ENCODE measurements at places on chromosomes 3 and 15.

GRCh38 chr3:34357461-34357860, 559.0 kb downstream of the PDCD6IP start:
- DNase-seq, result no peak

GRCh38 chr3:71061037-71061436, 522.5 kb downstream of the FOXP1 start:
- no peak for DNase-seq

DNA sequence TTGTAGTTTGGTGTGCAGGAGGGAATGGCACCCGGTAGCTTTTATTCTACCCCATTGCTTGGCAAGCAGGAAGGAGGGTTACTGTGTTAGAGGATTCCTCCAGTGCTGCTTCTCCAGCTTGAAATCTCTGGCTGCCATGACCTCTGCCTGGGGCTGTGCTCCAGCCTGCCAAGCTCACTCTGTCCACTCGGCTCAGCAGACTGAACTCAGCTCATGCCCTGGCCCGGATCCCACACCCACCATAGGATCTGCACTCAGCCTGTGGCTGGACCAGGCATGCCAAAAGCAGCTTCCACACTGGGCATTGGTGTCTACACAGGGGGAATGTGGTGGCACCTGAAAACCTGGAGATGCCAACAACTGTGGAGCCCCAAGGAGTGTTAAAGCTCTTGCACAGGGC, 26.3 kb downstream of the CLDN16 start:
- DNase-seq, result no peak

DNA sequence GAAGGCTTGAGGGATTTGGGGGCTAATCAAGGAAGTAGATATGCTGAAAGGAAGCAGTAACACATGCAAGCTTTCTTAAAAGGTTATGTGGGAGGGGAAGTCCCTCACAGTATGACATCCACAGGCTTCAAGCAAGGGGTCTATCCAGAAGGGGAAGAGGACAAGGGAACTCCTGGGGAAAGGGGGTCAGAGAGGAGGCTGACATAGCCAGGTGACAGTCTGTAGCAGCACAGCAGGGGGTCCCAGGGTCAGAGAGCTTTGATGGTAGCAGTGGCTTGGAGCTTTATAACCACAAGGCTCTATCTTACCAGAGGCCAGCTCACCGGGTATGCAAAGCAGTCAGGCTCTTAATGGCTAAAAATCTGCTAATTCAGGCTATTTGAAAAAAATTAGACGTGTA, 150.6 kb upstream of the NSMCE3 start:
- no peak for DNase-seq

DNA sequence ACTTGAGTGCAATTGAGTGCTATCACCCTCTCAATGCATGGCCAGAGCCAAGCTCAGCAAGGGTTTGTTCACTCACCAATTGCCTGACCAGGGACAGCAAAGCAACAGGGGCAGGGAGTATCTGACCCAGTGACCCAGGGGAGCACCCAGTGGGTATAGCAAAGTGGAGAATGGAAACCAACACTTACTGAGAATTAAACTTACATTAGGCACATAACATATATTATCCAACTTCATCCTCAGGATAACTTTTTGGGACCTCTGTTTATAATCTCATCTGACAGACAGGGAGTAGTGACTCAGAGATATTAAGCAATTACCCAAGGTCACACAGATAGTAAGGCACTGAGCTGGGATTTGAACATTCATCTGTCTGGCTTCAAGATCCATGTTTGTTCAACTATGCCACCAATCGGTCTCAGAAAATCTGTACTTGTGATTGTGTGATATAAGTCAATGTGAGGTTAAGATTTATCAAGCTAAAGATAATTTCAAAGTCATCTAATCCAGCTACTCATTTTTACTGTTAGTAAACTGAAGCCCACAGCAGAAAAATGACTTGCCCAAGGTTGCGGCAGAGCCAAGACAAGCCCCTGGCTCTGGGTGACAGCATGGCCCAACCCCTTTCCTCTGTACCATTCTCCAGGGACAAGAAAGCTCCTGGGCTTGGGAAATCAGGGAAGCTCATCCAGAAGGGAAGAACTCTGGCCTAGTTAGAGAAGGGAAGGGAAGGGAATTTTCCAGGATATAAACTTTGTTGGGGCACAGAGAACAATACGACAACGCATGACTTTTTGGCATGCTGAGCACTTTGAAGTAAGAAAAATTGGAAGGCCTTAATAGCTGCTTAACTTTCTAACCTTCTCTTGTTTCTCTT, 138.0 kb upstream of the SMAD3 start:
- DNase-seq, result no peak

GRCh38 chr3:187130346-187131066, 8.8 kb downstream of the RPL39L start:
- no peak for DNase-seq

- DNase-seq, result no peak
Measured at GRCh38 chr3:167967257-167968036, 128.3 kb downstream of the GOLIM4 start.

- DNase-seq, result no peak
Measured at GRCh38 chr15:65068403-65068788, 605 bp upstream of the RASL12 start.

- DNase-seq, result no peak
Measured at GRCh38 chr15:92151741-92152140, 241.9 kb upstream of the ST8SIA2 start.

- DNase-seq, result no peak
Measured at GRCh38 chr3:82030916-82031315, 269.5 kb upstream of the GBE1 start.

- DNase-seq, result no peak
Measured at GRCh38 chr3:155519078-155519477, 225.6 kb upstream of the STRIT1 start.

DNA sequence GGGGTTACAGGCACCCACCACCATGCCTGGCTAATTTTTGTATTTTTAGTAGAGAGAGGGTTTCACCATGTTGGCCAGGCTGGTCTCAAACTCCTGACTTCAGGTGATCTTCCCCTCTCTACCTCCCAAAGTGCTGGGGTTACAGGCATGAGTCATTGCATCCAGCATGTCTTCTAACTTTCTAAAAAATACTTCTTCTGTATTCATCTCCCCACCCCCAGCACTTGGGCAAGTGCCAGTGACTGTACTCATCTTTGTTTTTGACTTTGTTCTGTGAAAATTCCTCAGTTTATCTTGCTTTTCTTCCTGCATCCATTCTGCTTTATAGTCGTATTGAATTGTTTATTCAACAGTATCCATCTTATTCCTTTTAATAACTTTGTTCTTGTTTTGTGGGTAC, 47.6 kb downstream of the ARIH1 start:
- no peak for DNase-seq

DNA sequence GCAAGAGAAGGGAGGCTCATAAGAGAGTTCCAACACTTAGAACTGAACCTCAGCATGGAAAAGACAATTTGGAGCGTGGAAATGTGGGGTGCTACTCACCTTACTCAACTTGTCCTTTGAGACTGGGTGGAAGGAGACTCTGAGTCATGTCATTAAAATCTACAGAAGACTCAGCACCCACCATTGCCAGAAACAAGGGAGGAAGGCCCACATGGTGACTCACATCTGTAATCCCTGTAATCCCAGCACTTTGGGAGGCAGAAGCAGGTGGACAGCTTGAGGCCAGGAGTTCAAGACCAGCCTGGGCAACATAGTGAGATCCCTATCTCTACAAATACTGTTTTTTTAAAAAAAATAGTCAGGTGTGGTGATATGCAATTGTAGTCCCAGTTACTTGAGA, 161.9 kb upstream of the UBE3A start:
- DNase-seq, result no peak

- no peak for DNase-seq
Measured at GRCh38 chr3:23303601-23304217, 100.6 kb downstream of the UBE2E2 start.

DNA sequence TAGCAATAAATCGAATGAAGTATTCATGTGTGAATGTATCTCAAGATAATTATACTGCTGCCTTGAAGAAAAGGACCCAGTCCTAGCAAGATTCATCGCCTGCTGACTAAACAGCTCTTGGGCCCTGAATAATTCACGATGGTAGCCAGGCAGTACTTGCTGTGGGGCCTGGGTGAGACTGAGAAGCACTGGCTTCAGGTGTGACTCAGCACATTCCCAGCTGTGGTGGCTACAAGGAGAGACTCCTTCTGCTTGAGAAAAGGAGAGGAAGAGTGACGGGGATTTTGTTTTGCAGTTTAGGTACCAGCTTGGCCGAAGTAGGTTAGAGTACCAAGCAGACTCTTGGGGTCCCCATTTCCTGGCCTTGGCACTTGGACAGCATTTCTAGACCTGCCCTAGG, 47.6 kb upstream of the CD200R1L start:
- DNase-seq, result no peak

DNA sequence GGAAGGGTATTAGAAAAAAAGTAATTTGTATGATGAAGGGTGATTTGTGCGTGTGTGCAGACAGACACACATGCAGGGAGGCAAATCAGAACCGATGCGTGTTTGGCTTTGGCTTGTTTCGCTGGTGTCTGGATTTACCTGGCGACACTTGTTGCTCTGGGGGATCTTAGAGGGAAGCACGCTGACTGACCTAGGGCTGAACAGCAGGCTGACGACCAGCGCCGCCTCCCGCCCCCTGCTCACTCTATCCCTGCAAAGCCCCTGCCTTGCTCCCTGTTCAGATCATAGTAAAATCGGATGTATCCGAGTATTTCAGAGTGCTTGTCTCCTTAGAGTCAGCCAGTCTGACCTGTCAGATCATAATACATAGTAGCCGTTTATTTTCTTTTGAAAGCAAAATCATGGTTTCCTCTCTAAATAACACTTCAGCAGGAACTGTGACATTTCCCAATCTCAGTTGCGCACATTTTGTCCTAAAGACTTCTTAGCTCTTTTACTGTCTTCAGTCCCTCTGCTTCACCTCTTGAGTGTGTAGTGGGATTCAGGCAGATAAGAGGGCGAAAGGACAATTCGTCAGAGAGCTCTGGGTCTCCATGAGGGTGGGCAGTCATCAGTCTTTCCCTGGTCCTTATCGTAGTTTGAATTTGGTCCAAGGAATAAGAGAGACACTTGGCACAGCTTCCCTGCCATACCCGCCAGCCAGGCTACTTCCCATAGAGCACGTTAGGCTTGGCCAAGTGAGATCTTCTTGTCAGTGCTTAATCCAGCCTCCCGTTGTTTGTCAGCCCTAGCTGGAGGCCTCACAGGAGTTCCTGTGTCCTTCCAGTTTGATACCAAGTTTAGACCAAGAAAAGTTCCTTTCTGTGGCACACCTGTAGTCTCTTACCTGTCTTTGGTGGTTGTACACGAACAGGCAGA, 97.4 kb downstream of the PGPEP1L start:
- DNase-seq, result no peak

DNA sequence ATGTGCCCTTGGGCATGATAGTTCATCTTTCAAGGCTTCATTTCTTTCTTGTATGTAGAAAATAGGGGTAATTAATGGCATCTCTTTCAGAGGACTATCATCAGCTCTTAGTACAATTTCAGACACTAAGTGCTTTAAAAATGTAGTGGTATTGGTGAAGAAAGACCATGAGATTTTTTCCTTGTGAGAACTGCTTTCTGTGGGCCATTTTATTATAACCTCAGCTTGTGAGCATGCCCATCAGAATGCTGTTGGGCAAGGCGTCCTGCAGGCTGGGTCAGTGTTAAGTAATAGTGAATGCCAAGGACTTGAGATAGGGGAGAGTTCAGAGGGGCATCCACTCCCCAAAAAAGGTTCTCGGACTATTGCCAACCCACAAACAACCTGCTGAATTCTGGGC, 187.9 kb downstream of the GHSR start:
- DNase-seq, result no peak

- no peak for DNase-seq
Measured at GRCh38 chr3:156016902-156017301, 103.5 kb upstream of the KCNAB1 start.

GRCh38 chr3:50651920-50652529, 22.7 kb upstream of the DOCK3 start:
- no peak for DNase-seq

- no peak for DNase-seq
Measured at GRCh38 chr15:35141743-35142471, 56.8 kb upstream of the NANOGP8 start.

DNA sequence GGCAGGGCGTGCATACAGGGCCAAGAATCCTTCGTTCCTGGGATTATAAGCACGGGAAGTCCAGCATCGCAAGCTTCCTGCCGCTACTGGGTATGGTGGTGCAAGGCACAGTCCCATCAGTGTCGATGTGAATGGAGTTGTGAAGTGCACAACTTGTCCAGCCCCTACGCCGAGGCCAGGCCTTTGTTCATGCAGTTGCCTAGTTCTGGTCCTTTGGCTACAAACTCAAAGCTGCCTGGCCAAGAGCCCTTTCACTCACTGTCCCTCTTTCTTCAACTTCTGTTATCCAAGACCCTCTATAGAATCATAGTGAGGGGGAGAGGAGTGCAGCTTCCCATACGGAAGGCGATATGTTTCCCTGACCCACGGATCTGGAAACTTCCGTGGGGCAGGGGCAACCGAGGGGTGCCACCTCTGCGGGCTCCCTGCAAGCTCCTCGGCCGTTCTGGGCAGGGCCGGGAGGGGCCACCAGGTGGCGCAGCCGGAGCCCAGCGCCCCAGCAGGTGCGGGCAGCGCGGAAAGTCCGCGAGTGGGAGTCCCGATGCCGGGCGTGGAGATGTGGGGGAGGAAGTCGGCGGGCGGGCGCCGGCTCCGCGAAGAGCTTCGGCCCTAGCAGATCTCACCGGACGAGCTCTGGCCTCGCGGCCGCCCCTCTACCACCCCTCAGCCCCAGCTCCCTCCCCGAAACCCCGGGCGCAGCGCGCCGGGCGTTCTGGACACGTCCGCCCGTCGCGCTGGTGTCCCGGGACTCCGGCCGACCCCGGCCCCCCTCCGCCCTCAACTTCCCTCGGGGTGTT, 693 bp downstream of the RASGRP1 start:
- DNase-seq, result peak; percentile 57

DNA sequence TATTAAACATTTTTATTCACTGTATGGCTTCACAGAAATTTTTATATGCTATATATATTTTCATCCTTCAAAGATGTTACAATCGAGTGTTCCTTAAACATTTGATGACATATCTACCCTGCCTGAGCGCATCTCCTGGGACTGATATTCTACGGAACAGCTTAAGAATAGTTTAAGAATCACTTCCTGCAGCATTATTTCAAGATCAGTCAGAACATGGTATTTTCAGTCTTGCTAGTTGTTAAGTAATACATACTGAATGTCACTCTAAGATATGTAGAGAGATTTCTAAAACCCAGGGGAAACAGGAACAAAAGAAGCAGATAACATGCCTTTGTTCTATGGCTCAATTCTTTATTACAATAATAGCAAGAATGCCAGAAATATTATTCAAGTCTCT, 8.7 kb downstream of the COL8A1 start:
- DNase-seq, result no peak

DNA sequence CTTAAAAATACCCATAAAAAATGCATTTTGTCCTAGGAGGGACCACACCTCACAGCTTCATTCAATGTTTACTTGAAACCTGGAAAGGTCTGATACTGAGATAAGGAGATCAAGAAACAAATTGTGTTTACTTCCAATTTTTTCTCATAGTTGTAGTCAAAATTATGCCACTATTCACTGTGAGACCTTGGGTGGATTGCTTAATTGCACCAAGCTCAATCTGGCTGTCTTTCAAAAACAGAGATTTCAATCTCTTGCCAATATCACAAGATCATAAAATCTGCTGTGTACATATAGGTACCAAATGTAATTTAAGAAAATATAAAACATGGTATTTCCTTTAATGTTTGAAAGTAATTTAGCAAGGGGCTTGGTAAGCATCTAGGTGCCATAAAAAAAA, 186.4 kb upstream of the THBS1 start:
- DNase-seq, result no peak

GRCh38 chr3:3538451-3538850, 260.8 kb upstream of the LRRN1 start:
- DNase-seq, result no peak

GRCh38 chr3:5298453-5298852, 110.9 kb downstream of the EDEM1 start:
- no peak for DNase-seq
